ENCODE measurements at places on chromosomes 6 and 20. TPM values are rescaled to one million over a fixed set of nuclear protein-coding genes. Genes with fewer than 3 reads are reported as not detected.

GRCh38 chr20:19212821-19213502, 520 bp downstream of the SLC24A3 start:
- no peaks in the 10 kb centered on the region for H3K4me1 ChIP-seq
- H3K36me3 ChIP-seq, result no peaks in the 10 kb centered on the region
- H3K27me3 ChIP-seq, result peaks cover 57% of the 10 kb centered on the region
- peak; percentile 56 for DNase-seq
- H3K4me3 ChIP-seq, result no peak overlapping the region

DNA sequence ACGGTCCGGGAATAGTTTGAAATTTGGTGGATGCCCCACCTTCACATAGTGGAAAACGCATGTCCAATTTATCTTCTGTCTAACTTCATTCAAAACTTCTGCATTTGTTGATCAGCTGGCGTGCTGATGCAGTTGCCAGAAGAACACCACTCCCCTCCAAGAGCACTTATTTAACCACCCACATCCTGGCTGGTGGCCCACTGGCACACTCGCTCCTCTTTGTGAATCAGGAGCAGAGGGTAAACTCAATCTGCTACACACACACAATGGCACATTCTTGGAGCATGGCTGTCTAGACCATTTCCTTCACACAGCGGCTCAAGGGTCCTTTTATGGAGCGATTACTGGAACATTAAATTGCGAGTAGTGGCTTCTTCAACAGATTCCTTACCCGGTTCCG, 55.1 kb upstream of the CEP162 start:
- no peak overlapping the region for H3K27ac ChIP-seq
- no peaks in the 10 kb centered on the region for H3K36me3 ChIP-seq
- no peak overlapping the region for H3K4me3 ChIP-seq
- DNase-seq, result peak; percentile 75

DNA sequence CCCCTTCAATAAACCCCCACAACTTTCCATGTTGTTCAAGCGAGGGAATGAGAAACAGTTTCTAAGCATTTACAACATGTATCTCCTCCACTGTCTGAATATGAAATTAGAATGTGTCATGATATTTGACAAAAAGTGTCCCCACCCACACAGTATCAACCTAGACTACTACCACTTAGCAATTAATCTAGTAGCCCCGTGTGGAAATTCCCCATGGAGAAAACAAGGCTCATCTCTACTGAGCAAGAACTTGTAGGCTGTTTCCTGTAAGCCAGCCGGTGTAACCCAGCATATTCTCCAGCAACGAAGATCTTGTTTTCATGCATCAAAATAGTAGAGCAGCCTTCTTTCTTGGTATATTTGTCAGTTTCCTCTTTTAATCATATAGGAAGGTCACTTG, 115.0 kb downstream of the IRF4 start:
- no peaks in the 10 kb centered on the region for H3K36me3 ChIP-seq
- H3K4me3 ChIP-seq, result no peak overlapping the region
- no peak for DNase-seq
- no peak overlapping the region for H3K27ac ChIP-seq
- H3K4me1 ChIP-seq, result no peaks in the 10 kb centered on the region
- no peaks in the 10 kb centered on the region for H3K27me3 ChIP-seq

- H3K27me3 ChIP-seq, result no peaks in the 10 kb centered on the region
- no peaks in the 10 kb centered on the region for H3K36me3 ChIP-seq
- no peaks in the 10 kb centered on the region for H3K4me1 ChIP-seq
- no peak overlapping the region for H3K27ac ChIP-seq
- no peak for DNase-seq
Observed at GRCh38 chr6:170006900-170007467, 255.6 kb downstream of the ERMARD start.

- H3K36me3 ChIP-seq, result peaks cover 13% of the 10 kb centered on the region
- no peak overlapping the region for H3K4me3 ChIP-seq
- DNase-seq, result no peak
- no peak overlapping the region for H3K27ac ChIP-seq
- H3K27me3 ChIP-seq, result no peaks in the 10 kb centered on the region
Observed at GRCh38 chr6:158629367-158630221, 14.9 kb downstream of the DYNLT1 start.

GRCh38 chr20:8504030-8504429, 372.0 kb downstream of the PLCB1 start:
- no peaks in the 10 kb centered on the region for H3K36me3 ChIP-seq
- no peak for DNase-seq
- no peak overlapping the region for H3K4me3 ChIP-seq

DNA sequence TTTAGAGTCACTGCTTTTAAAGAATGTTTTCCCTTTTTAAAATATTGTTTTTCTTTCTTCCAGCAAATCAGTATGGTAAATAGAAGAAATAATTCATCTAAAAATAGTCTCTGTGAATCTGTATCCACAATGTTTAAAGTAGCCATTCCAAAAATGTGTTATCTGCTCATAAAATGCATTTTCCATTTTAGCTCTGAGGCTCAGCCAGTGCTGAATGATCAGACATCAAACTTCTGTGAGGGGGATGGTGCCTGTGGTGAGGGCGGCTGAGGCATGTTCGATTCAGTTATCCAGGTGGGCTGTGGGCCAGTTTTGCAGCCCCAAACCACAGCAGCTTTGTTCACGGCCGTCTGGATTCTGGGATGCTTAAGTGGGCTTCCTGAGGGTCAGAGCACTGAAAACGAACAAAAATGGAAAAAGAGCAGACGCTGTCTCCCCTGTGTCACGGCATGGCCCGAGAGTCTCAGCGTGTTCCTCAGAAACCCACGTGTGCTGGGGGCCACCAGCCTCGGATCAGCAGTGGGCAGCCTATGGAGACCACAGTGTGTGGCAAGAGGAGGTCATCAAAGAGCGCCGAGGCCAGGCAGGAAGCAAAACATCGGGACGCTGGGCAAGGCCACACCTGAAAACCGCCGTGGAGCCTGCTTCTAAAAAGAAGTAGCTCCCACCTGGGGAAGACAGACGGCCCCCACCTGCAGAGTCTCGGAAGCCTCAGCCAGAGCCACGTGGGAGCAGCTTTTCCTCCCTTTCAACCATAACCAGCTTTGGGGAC, 134.9 kb upstream of the THBS2 start:
- H3K27ac ChIP-seq, result no peak overlapping the region
- H3K4me1 ChIP-seq, result peaks cover 14% of the 10 kb centered on the region
- no peaks in the 10 kb centered on the region for H3K36me3 ChIP-seq
- no peaks in the 10 kb centered on the region for H3K27me3 ChIP-seq

GRCh38 chr6:18034798-18035202, 47.4 kb upstream of the KIF13A start:
- H3K4me1 ChIP-seq, result peaks cover 3% of the 10 kb centered on the region
- no peak for DNase-seq
- H3K27ac ChIP-seq, result no peak overlapping the region
- H3K36me3 ChIP-seq, result no peaks in the 10 kb centered on the region
- H3K4me3 ChIP-seq, result no peak overlapping the region
- no peaks in the 10 kb centered on the region for H3K27me3 ChIP-seq

DNA sequence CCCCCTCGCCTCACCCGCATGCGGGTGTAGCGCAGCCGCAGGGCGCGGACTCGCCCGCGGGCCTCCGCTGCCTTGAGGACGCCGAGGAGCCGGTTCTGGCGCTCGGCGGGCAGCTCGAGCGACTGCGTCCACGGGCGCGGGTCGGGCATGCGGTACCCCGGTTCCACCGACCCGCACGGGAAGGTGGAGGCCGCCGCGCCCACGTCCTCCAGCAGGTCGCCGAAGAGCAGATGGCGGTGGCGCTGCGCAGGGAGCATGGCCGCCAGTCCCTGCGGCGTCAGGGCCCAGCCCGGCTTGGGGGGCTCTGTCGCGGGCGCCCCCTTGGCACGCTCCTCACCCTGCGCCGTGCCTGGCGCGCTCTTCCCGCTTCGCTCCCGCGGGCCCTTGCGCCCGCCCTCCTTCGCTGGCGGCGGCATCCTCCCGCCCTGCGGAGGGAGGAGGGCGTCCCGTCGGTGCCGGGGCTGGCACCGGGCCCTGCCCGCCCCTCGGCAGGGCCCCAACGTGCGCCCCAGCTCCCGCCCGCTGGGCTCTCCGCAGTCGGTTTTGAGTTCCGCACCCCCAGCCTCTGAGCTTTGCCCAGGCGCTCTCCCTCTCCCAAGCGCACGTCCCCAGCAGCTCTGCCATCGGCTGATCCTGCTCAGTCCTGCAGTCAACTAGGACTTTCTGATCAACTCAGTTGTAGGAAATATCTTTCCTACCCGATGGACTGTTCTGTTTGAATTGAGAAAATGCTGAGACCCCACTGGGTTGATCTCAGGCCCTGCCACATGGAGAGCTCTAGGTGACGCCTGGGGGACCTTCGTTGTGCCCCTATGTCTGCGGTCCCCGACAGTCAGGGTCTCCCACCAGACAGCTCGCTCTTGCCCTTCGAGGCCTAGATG, at the start of gene LKAAEAR1:
Gene LKAAEAR1 (minus strand): TSS at position 595 of the 881 bp plus-strand sequence. CDS start 179 bp downstream, at position 416.
- H3K4me3 ChIP-seq, result peak within 1 kb of the TSS; percentile 66
- no peaks in the 10 kb centered on the region for H3K36me3 ChIP-seq
- H3K27me3 ChIP-seq, result peaks cover 4% of the 10 kb centered on the region
- H3K4me1 ChIP-seq, result no peaks in the 10 kb centered on the region
- H3K27ac ChIP-seq, result no peak within 1 kb of the TSS

- H3K4me1 ChIP-seq, result peaks cover 40% of the 10 kb centered on the region
- no peak overlapping the region for H3K27ac ChIP-seq
- H3K27me3 ChIP-seq, result no peaks in the 10 kb centered on the region
- H3K4me3 ChIP-seq, result peak overlapping the region; percentile 94
- H3K36me3 ChIP-seq, result peaks cover 24% of the 10 kb centered on the region
- peak; percentile 70 for DNase-seq
Observed at GRCh38 chr20:44888226-44889103, 3.0 kb downstream of the YWHAB start.

DNA sequence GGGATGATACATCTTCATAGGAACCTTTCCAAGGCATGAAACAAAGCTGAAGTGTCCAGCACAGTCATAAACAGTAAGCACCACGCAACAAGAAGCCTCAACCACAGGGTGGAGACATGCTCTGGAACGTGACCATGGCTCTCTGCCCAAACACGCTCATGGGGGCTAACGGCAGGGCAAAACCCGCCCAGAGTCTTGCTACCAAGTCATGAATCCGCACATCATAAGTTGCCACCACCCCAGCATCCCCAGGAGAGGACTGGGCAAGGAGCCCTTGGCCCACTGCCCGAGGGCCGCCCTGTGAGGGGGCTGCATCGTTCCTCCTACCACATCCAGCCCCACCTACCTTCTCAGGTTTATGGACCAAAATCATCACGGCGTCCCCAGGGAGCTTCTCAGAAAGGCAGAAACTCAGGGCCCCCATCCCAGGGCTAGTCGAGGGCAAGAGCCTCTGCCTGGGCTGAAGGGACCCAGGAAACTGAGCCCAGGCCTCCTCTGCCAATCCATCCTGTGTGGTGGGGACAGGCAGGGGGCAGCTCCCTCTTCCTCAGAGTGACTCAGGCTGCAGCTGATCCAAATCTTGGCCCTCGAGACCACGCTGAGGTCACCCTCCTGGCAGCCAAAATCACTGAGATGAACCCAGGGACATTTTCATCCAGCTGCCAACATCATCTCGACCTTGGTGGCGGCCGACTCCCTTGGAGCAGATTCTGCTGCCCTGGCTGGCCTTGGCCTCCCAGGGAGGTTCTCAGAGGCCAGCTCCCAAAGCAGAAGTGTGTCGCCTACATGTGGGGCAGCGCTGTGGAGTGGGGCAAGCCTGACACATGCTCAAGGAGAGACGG, 42.6 kb downstream of the BMP7 start:
- H3K27ac ChIP-seq, result no peak overlapping the region
- no peak overlapping the region for H3K4me3 ChIP-seq
- peaks cover 34% of the 10 kb centered on the region for H3K27me3 ChIP-seq
- peak; percentile 85 for DNase-seq
- H3K4me1 ChIP-seq, result peaks cover 15% of the 10 kb centered on the region

DNA sequence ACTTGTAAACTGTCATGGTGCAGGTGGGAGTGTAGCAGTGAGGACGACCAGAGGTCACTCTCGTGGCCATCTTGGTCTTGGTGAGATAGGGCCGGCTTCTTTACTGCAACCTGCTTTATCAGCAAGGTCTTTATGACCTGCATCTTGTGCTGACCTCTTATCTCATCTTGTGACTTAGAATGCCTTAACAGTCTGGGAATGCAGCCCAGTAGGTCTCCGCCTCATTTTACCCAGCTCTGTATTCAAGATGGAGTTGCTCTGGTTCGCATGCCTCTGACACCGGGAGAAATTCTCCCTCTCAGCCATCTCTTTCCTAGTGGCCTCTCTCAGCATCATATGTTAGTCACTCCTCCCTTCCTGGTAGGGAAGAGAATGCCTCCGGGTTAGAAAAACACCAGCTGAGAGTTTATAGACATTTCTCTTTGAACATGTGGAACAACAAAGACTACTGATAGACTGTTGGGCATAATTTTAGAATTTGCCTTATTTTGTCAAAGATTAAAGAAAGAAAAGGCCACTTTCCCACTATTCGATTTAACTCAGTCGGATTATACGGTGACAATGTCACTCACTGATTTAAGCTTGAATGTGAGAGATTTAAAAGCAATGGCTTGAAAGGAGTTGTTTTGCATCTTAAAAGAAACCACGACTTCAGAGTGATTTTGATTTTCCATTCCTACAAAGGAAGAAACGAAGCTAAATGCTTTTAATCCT, 67.9 kb upstream of the SNX9 start:
- H3K36me3 ChIP-seq, result no peaks in the 10 kb centered on the region
- H3K27me3 ChIP-seq, result no peaks in the 10 kb centered on the region
- peak; percentile 36 for DNase-seq
- no peak overlapping the region for H3K27ac ChIP-seq

The LIN28B gene
- not detected for total RNA-seq

The SLC35F1 gene
- total RNA-seq, result not detected

The UNC93A gene
- not detected for total RNA-seq

The SIRPD gene
- not detected for total RNA-seq

The SLC16A10 gene
- not detected for total RNA-seq

The FERMT1 gene
- total RNA-seq, result 4.2 TPM

The HLA-DPA1 gene
- 0.89 TPM for total RNA-seq

The OR12D3 gene
- total RNA-seq, result not detected

The CST5 gene
- total RNA-seq, result not detected

The MAS1 gene
- total RNA-seq, result not detected

All from GM23248 (cell line).